ENCODE measurements at places on chromosomes 5 and 9. TPM values are rescaled to one million over a fixed set of nuclear protein-coding genes. Genes with fewer than 3 reads are reported as not detected.

DNA sequence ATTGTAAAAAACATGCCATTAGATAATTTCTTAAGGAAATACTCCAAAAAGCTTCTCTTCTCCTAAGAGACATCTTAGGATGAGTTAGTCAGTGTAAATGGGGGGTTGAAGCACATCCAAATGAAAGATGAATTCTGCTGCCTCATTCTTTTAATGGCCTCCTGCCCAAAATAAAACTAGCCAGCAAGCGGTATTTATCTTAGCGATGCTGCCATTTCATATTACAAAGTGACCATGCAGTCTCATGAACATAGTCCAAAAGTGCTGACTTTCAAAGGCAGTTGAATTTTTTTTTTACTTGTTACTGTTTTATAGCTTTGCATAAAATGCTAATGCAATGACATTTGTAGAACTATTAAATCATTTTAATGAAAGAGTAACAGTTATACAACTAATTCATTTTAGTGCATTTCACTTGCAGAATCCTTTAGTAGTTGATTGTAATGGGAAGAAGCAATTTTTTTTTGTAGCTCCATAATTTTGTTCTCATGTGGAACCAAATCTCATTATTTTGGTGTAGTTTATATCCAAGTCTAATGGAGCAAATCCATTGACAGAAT, 151.5 kb downstream of the CAVIN4 start:
- no peaks in the 10 kb centered on the region for H3K4me1 ChIP-seq
- DNase-seq = no peak
- H3K27me3 ChIP-seq = no peaks in the 10 kb centered on the region
- no peaks in the 10 kb centered on the region for H3K36me3 ChIP-seq

- peaks cover 67% of the 10 kb centered on the region for H3K36me3 ChIP-seq
- peaks cover 12% of the 10 kb centered on the region for H3K4me1 ChIP-seq
- H3K4me3 ChIP-seq = no peak overlapping the region
- H3K27me3 ChIP-seq = no peaks in the 10 kb centered on the region
- no peak for DNase-seq
Observed at GRCh38 chr5:140546851-140547507, 483 bp upstream of the EIF4EBP3 start.

- no peak for DNase-seq
- H3K4me3 ChIP-seq = no peak overlapping the region
- H3K36me3 ChIP-seq = no peaks in the 10 kb centered on the region
- no peaks in the 10 kb centered on the region for H3K27me3 ChIP-seq
- no peak overlapping the region for H3K27ac ChIP-seq
Observed at GRCh38 chr9:108205276-108205675, 650.5 kb downstream of the ACTL7B start.

DNA sequence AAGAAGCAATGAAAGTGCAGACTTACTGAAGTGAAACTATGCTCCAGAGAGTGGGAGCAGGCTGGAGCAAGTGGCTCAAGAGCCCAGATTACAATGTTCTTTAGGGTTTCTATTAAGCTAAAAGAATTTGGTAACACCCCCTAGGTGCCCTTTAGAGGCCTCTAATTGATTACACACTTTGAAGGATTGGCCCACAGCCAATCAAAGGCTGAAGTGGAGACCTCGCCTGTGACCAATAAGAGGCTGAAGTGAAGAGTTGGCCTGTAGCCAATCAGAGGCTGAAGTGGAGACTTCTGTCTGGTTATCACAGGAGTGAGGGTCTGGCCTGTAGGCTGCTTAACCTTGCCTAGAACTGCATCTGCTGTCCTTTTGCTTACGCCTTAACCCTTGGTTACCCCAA, 46.7 kb upstream of the SPATA31C2 start:
- H3K27me3 ChIP-seq = no peaks in the 10 kb centered on the region
- no peak overlapping the region for H3K27ac ChIP-seq
- DNase-seq = no peak
- H3K36me3 ChIP-seq = no peaks in the 10 kb centered on the region
- peaks cover 22% of the 10 kb centered on the region for H3K4me1 ChIP-seq

- DNase-seq = no peak
- no peak overlapping the region for H3K27ac ChIP-seq
- H3K36me3 ChIP-seq = no peaks in the 10 kb centered on the region
- peaks cover 5% of the 10 kb centered on the region for H3K4me1 ChIP-seq
- no peaks in the 10 kb centered on the region for H3K27me3 ChIP-seq
Observed at GRCh38 chr5:58294598-58295305, 165.1 kb downstream of the PLK2 start.

GRCh38 chr9:108473209-108474112, 382.3 kb downstream of the ACTL7B start:
- peak overlapping the region; percentile 80 for H3K27ac ChIP-seq
- no peaks in the 10 kb centered on the region for H3K36me3 ChIP-seq
- DNase-seq = peak; percentile 85
- no peaks in the 10 kb centered on the region for H3K27me3 ChIP-seq
- no peak overlapping the region for H3K4me3 ChIP-seq

DNA sequence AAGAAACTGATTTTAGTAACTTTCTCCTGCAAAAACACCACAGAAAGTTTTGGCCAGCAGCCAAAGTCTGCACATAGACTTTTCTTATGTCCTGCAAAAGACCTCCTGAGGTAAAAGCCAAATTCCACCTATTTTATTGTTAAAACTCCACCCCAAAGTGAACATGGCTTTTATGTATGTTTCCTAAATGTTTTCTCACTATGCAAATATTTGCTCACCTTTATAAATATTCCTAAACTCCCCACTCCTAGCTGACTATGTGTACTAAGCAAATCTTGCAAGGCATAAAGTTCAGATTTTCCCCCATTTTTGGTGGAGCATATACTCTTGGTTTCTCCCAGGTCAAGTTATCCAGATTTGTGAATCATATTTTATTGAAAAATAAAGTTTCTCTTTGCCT, 446.2 kb downstream of the DNAH5 start:
- H3K27me3 ChIP-seq = no peaks in the 10 kb centered on the region
- H3K36me3 ChIP-seq = no peaks in the 10 kb centered on the region
- H3K27ac ChIP-seq = no peak overlapping the region
- H3K4me3 ChIP-seq = no peak overlapping the region

DNA sequence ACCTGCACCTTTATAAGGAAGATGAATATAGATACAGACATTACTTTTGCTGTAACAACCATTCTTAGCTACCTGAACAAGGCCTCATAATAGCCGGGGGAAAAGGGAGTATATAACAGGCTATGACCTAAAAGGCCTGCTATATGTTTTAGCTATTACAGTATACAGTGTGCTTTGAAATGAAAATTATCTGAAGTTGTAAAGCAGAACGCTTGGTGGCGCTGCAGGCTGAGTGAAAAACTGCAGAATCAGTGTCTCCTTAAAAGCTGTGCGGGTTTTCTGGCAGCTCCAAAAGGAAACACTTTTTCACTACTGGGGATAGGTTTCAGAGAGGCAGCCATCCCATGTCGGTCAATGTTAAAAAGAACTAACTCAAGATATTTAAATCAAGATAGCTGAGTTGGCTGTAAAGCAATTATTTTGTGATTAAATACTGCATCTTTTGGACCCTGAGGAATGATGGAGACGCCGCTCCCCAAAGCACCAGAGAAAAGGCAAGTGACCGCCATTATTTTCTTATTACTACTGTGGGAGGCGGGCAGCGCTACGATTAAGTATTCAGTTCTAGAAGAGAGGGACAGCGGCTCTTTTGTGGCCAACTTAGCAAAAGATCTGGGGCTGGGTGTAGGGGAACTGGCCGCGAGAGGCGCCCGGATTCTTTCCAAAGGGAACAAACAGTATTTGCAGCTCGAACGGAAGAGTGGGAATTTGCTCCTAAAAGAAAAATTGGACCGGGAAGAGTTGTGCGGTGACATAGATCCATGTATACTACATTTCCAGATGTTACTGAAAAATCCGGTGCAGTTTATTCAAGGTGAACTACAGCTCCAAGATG, 5.9 kb downstream of the PCDHB6 start:
- DNase-seq = no peak
- no peaks in the 10 kb centered on the region for H3K36me3 ChIP-seq
- H3K4me3 ChIP-seq = no peak overlapping the region
- H3K27me3 ChIP-seq = no peaks in the 10 kb centered on the region

GRCh38 chr9:93406371-93406770, 45.1 kb upstream of the FAM120A start:
- H3K27me3 ChIP-seq = peaks cover 5% of the 10 kb centered on the region
- H3K36me3 ChIP-seq = no peaks in the 10 kb centered on the region
- no peak for DNase-seq
- no peak overlapping the region for H3K27ac ChIP-seq

DNA sequence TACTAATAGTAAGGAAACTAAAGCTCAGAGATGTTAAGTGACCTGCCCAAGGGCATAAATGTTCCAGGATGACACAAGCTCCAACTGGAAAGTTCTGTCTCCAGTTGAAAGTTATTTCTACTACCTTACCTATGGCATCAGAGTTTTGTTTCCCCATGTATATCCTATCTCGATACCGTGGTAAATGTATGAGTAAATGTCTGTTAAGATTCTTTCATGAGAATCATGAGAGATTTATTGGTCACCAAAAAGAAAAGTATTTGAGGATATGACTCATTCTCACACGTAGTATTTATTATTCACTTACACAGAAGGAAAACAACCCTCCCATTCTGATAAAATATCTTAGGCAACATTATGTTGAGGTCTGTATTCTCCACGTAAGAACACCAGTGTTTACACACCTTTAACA, 11.1 kb upstream of the SHOC1 start:
- DNase-seq = no peak
- no peaks in the 10 kb centered on the region for H3K36me3 ChIP-seq
- H3K27ac ChIP-seq = peak overlapping the region; percentile 55
- no peaks in the 10 kb centered on the region for H3K27me3 ChIP-seq
- H3K4me1 ChIP-seq = peaks cover 14% of the 10 kb centered on the region
- H3K4me3 ChIP-seq = no peak overlapping the region

DNA sequence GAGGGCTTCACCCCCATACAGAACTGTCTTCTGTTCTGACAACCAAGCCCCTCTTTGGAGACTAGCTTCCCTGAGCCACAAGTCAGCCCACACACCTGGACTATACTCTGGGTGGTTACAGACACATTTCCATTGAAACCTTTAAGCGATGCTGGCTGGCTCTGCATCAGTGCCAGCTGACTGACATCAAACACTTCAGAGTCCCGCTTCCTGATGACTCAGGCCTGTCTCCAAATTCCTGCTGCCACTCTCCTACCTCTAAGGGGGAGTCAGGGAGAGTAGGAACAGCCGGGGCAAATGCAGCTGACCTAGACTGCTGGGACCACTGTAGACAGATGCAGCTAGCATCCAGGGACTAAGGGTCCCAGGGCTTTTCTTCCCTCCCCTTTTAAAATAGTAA, 59.4 kb downstream of the SIL1 start:
- H3K27ac ChIP-seq = no peak overlapping the region
- H3K27me3 ChIP-seq = no peaks in the 10 kb centered on the region
- peak; percentile 33 for DNase-seq
- H3K4me3 ChIP-seq = no peak overlapping the region

GRCh38 chr5:109223531-109223930, 186.2 kb downstream of the PJA2 start:
- no peaks in the 10 kb centered on the region for H3K27me3 ChIP-seq
- DNase-seq = no peak
- H3K4me3 ChIP-seq = no peak overlapping the region
- H3K4me1 ChIP-seq = no peaks in the 10 kb centered on the region
- H3K36me3 ChIP-seq = no peaks in the 10 kb centered on the region

GRCh38 chr9:135533113-135533512, 11.9 kb downstream of the LCN1 start:
- H3K27me3 ChIP-seq = no peaks in the 10 kb centered on the region
- peak; percentile 13 for DNase-seq
- no peak overlapping the region for H3K4me3 ChIP-seq
- no peaks in the 10 kb centered on the region for H3K4me1 ChIP-seq
- no peaks in the 10 kb centered on the region for H3K36me3 ChIP-seq

DNA sequence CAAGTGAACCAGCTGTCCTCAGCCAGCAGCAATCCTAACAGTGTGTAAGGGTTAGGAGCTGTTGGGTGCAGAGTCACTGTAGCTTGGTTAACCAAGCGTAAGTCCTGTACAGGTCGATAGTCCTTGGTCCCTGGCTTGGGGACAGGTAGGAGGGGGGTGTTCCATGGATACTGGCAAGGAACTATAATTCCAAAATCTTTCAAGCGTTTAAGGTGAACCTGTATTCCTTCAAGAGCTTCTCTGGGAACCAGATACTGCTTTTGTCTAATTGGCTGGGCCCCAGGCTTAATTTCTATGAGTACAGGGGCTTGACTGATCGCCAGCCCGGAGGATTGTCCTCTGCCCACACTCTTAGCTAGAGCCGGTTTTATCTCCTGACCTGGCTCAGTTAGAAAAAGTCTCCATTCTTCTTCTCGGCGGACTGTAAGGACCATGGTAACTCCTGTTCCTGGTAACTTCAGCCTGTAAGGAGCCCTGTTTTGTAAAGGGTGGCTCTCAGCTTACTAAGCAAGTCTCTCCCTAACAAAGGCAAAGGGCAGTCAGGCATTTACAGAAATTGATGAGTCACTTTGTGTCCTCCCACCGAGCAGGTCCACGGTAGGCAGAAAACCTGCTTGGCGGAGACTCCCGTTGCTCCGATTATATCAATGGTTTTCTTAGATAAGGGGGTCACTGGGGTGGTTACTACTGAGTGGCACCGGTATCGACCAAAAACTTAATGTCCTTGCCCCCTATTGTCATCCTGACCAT, 6.0 kb upstream of the ZNF354C start:
- no peak overlapping the region for H3K4me3 ChIP-seq
- DNase-seq = no peak
- H3K27ac ChIP-seq = no peak overlapping the region

Gene FOXD4
- total RNA-seq = 0.24 TPM

Gene CRB2
- not detected for total RNA-seq

Gene TMEM252
- total RNA-seq = not detected
